ENCODE measurements at places on chromosomes 4 and X. TPM values are rescaled to one million over a fixed set of nuclear protein-coding genes. Genes with fewer than 3 reads are reported as not detected.

DNA sequence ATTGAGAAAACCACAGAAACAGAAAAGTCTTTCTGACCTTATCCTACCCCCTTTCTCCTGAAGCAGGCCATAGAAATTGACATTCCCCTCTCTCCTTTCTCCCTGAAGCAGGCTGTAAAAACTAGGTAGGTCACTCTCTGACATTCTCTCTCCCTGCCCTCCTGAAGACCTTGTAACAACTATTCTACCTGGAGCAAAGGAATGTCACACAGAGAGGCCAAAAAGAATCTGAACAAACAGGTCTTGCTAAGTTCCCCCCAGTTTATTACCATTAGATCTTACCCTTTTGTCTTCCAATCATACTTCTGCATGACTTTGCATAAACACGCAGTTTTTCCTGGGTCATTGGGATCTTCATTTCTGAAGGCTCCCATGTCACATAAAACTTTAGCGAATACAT lies 198.3 kb upstream of the GYPA start:
- no peak for DNase-seq

DNA sequence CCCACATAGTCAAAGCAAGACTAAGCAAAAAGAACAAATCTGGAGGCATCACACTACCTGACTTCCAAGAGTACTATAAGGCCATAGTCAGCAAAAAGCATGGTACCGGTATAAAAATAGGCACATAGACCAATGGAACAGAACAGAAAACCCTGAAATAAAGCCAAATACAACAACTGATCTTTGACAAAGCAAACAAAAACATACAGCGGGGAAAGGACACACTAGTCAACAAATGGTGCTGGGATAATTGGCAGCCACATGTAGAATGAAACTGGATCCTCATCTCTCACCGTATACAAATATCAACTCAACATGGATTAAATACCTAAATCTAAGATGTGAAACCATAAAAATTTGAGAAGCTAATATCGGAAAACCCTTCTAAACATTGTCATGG lies 819.3 kb upstream of the FRG1 start:
- DNase-seq: no peak

DNA sequence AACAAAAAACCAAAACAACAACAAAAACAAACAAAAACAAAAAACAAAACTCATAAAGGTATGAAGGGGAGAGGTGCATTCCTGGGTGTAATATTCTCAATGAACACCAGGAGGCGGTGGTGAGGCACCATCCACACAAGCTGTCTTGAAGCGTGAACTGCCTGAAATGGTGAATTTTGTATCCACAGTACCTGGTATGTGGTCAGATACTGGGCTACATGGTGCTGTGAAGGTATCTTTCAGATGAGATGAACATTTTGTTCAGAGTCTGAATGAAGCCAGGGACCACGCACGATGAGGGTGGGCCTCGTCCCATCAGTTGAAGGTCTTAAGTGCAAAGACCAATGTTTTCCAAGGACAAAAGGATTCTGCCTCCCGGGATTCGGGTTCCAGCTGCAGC lies 58.5 kb downstream of the ASMT start:
- DNase-seq: no peak

DNA sequence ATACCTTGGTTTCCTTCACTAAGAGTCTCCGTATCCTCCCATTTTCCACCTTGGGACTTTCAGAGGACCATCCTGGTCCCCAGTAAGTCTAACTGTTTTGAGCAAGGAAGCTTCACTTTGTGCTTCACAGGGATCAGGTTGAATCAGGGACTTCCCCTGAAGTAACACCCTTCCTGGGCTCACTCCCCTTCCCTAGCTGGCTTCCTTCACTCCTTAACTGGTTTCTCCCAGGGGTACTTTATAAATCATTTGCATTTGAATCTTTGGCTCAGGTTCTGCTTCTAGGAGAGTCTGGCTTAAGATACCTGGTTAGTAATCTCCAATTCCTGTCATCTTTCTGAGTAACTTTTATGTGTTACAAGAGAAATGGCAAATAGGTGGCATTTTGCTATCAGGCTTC lies 24.5 kb upstream of the GRIA2 start:
- DNase-seq: no peak

DNA sequence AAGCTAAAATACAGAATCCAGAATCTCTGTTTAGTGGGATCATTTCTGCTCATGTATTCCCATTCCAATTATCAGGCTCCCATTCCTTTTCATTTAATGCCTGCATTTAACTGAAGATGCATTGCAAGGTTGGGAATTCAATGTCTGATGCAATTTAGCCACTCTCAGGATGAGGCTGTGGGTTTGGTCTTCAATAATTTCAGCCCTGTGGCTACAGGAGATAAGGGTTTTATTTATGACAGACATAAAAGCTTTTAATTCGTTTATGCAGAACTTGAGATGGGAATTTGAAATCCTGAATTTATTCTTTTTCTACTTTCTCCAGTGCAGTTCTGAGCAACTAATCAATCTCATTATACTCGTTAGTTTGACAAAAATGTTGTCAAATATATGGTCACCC lies 1225.9 kb downstream of the PCDH18 start:
- no peak for DNase-seq

DNA sequence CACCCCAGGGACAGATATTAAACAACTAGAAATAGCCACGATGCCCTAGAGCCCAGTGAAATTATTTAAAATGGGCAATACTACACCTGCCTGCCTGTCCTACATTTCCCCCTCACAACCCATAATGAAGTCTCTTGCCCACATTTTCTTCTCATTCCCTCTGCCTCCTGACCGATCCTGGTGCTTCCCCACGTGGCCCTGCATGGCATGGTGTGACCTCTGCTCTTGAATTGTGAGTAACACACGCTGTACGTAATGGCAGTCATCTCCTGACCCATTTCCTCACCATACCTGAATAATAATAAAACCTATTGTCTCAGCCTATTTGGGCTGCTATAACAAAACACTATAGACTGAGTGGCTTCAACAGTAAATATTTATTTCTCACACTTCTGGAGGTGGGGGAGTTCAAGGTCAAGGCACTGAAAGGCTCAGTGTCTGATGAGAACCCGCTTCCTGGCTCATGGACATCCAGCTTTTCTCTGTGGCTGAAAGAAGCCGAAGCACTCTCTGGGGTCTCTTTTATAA lies 77.0 kb upstream of the ENPP6 start:
- no peak for DNase-seq

- DNase-seq: no peak
These were observed 1408.0 kb downstream of the PCDH18 start for GRCh38 chr4:136124251-136124745.

DNA sequence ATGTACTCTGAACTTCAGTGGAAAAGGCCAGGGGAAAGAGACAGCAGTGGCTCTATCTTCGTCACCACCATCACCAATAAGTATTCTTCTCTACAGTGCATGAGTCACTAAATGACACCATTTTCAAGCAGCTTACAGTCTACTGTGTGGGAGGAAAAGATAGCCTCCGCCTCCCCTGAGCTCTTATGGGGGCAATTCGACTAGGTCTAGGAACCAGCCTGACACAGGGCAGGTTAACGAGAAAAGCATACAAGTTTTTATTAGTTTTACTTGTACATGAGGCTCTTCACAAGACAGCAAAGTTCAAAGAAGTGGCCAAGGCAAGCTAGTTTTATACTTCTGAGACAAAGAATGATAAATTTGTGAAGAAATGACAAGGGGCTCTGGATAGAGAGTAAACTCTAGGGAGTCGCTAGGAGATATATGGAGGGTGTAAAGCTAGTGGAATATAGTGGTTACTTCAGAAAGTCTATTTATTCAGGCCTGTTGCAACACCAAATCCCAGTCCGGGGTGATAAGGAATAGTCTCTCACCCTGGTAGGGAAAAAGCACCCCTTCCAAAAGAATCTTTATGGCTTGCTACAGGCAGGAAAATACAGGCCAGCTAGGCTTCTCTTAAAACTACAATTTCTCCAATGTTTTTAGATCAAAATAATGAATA lies 49.7 kb downstream of the SCD5 start:
- peak; percentile 23 for DNase-seq

GRCh38 chrX:97320305-97320704 lies 436.6 kb downstream of the RPA4 start:
- no peak for DNase-seq

GRCh38 chrX:46179748-46180147 lies 365.5 kb downstream of the ZNF674 start:
- no peak for DNase-seq

DNA sequence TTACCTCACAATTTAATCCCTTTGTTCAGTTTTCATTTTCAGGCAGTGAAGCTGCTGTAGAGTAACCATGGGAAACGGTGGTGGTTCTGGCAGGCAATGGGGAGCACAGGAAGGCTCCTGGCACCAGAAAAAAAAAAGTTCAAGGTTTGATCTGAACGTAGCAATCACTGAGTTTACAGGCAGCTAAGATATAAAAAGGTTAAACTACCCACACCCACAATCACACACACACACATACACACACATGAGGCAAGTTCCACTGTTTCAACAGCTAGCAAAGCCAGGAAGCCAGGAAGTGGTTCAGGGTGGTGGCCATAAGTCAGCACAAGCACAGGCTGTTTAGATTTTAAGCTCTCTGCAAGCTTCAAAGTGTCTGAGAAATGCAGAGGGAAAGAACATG lies at the start of gene SULT1B1:
TSS of gene SULT1B1 (minus strand) at position 166 of the 400 bp plus-strand sequence. CDS start 5,403 bp downstream, outside the sequence.
- peak; percentile 43 for DNase-seq

DNA sequence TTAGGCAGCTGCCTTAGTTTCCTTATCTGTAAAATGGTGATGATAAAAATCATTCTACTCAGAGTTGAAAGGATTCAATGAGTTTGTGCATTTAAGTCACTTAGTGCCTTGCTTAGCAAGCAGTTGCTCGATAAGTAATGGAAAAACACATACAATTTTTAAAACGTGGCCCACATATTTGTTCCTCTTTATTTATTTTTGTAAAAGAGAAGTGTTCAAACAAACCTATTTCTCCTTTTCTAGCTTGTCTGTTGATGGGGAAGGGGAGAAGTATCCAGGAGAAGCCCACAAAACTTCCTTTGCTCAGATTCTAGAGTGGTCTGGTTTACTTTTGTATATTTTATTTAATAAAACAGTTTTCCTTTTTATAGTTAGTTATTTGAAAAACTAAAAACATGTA lies 3.3 kb upstream of the HPGDS start:
- DNase-seq: no peak

DNA sequence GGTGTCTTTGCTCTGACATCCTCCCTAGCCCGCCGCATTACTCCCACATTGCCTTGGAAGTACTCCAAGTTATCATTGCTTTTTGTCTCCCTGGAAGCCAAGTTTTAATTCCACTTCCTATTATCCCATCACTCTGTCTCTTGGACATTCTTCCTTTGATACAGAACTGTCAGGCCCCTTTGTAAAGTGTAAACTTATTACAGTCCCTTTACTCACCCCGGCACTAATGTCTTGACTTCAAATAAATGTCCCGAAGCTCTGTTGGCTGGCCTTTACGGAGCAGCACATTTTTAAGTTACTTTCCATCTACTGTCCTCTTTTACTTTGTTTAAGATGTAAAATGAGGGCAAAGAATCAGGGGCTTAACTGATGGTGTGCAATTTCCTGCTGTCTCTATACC lies 223.5 kb upstream of the IGFBP7 start:
- no peak for DNase-seq

GRCh38 chr4:147355847-147356246 lies 125.0 kb upstream of the EDNRA start:
- DNase-seq: peak; percentile 97

- no peak for DNase-seq
These were observed 130.3 kb downstream of the SCFD2 start for GRCh38 chr4:53235547-53235946.

- no peak for DNase-seq
These were observed 166.5 kb downstream of the DHRSX start for GRCh38 chrX:2334237-2334636.

GRCh38 chr4:48162162-48162561 lies 28.1 kb upstream of the TXK start:
- DNase-seq: peak; percentile 35

- DNase-seq: no peak
These were observed 3.3 kb upstream of the CPE start for GRCh38 chr4:165375465-165375864.

- DNase-seq: peak; percentile 16
These were observed 33.6 kb upstream of the TAPT1 start for GRCh38 chr4:16259889-16260246.

GRCh38 chrX:6383917-6384316 lies 151.0 kb downstream of the VCX3A start:
- DNase-seq: no peak

DNA sequence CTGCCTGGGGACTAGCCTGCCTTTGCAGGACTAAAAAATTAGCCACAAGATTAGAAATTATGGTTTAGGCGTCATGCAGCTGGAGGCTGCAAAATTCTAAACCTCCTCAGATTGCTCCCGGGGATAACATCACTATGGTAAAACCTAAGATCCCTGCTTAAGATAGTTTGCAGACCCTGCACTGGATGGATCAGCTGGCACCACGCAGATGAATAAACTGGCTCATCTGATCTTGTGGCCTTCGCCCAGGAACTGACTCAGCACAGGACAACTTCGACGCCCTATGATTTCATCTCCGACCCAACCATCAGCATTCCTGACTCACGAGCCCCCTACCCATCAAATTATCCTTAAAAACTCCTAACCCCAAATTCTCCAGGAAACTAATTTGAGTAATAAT lies 482.4 kb downstream of the SPRY1 start:
- DNase-seq: no peak

GRCh38 chrX:129932821-129933321 lies 26.9 kb downstream of the UTP14A start:
- no peak for DNase-seq

DNA sequence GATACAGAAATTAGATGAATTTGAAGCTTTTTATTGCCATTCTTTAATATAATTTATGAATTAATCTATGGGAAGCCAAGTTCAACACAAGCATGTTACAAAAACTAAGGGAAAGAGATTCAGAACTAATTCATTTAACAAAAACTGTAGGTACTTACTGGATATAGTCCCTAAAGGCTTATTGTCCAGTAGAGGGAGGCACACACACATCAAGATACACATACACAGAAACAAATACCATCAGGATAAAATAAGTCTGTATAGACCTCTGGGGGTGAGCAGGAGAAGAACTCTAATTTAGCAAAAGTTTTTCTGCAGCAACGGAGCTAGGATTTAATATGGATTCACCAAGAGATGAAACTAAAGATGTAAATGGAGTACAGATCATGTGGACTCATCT lies 83.0 kb upstream of the IL13RA1 start:
- DNase-seq: peak; percentile 68

GRCh38 chr4:110702326-110702725 lies 79.4 kb upstream of the PITX2 start:
- DNase-seq: no peak

- DNase-seq: no peak
These were observed 140.2 kb upstream of the KLF3 start for GRCh38 chr4:38523524-38524448.

DNA sequence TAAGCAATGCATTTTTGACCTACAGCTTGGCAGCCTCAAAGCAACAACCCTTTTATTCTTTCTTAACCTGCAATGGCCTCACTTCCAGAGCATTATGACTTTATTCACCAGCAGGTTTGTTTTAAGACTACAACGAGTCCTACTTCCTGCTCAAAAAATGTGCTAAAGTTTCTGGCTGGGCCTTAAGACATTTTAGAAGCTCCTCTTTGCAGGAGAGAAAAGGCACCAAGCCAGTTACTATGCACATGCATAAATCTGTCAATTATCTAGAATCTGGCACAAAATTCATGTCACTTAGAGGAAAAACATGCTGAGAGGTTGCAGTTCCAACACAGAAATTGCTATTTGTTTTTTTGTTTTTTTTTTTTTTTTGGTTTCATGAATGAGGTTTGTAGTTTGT lies 223.0 kb upstream of the EPHA5 start:
- DNase-seq: no peak

GRCh38 chrX:103839404-103839803 lies 7.3 kb upstream of the RAB9B start:
- DNase-seq: no peak

NEXMIF gene
- total RNA-seq: under 0.01 TPM

REELD1 gene
- not detected for total RNA-seq

RBM46 gene
- not detected for total RNA-seq

XAGE1A gene
- total RNA-seq: not detected

ATXN3L gene
- not detected for total RNA-seq

Data from IMR-90 (cell line).